GM06990 (cell line): ENCODE measurements at places on chromosomes 12 and 14.

DNA sequence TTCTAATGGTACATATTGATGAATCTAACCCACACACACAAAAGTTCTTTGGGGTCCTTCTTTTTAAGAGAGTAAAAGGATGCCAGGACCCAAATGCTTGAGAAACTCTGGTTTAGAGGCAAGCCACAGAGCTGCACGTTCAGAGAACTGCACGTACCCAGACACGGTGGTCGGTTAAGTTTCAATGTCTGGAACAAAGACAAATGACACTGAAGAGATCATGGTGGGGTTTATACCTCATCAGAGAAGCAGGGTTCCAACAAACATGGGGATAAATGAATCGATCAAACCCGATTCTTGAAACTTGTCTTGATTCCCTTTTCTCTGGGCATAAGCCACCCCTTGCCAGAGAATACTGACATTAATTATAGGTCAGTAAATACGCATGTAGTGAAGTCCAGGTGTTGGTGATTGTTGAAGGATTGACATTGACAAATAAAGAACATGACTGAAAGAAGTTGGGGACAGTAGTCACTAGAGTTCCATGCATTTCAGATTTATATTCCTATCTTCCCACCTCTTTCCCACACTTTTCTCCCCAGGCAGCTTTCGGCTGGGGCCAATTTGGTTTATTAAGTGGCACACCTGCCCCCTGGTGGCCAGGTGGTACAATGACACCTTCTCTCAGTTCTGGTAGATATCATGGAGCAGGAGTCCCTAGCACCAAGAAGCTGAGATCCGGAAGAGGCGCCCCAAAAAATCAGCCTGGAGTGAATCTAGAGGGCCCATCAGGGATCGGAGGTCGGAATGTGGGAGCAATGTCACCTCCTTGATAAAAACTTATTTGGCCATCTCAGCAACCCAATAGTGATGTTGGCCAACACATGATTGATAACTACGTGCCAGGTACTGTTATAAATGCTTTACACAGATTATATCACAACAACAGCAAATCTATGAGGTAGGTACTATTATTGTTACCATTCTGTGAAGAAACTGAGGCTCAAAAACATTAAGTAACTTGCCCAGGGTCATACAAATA is 17.8 kb upstream of the HDAC7 start:
- no peak for DNase-seq

- no peak for DNase-seq
Observed at GRCh38 chr12:17609153-17609552, 480.8 kb downstream of the RERGL start.

GRCh38 chr12:117699118-117699517 is 269.7 kb downstream of the KSR2 start:
- DNase-seq, result no peak

- peak; percentile 24 for DNase-seq
Observed at GRCh38 chr14:32102152-32102787, 25.2 kb downstream of the ARHGAP5 start.

DNA sequence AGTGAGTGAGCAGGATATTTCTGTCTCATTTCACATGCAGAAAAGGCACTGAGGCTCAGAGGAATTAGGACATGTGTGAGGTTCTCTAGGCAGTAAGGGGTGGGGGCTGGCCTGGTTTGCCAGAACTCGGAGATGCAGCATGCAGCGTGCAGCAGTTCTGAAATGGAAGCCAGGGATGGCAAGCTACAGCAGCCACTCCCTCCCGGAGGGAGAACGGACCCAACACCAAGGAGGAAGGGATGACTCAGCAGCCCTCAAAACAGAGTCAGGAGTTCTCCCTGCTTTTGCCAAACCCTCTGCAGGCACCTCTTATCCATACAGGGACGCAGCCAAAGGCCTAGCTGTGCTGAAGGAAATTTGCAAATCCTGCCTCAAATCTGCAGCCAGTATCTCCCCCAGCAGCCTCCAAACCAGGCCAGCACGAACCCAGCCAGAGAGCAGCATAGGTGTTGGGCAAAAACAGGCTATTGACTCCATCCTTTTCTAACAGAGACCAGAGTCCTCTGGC is 10.3 kb upstream of the SERPINA3 start:
- no peak for DNase-seq

DNA sequence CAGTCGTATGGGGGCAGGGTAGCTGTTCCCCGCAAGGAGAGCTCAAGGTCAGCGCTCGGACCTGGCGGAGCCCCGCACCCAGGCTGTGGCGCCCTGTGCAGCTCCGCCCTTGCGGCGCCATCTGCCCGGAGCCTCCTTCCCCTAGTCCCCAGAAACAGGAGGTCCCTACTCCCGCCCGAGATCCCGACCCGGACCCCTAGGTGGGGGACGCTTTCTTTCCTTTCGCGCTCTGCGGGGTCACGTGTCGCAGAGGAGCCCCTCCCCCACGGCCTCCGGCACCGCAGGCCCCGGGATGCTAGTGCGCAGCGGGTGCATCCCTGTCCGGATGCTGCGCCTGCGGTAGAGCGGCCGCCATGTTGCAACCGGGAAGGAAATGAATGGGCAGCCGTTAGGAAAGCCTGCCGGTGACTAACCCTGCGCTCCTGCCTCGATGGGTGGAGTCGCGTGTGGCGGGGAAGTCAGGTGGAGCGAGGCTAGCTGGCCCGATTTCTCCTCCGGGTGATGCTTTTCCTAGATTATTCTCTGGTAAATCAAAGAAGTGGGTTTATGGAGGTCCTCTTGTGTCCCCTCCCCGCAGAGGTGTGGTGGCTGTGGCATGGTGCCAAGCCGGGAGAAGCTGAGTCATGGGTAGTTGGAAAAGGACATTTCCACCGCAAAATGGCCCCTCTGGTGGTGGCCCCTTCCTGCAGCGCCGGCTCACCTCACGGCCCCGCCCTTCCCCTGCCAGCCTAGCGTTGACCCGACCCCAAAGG is 804 bp downstream of the GAPDH start:
- peak; percentile 83 for DNase-seq

DNA sequence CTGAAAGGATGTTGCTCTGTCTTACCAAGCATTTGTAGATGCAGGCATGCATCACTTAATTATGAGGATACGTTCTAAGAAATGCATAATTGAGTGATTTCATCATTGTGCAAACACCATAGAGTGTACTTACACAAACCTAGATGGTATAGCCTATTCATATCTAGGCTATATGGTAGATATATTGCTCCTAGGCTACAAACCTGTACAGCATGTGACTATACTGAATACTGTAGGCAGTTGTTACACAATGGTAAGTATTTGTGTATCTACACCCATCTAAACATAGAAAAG is 75.9 kb downstream of the IFT81 start:
- no peak for DNase-seq

- DNase-seq, result no peak
Observed at GRCh38 chr14:60266021-60266937, 17.3 kb downstream of the PPM1A start.

DNA sequence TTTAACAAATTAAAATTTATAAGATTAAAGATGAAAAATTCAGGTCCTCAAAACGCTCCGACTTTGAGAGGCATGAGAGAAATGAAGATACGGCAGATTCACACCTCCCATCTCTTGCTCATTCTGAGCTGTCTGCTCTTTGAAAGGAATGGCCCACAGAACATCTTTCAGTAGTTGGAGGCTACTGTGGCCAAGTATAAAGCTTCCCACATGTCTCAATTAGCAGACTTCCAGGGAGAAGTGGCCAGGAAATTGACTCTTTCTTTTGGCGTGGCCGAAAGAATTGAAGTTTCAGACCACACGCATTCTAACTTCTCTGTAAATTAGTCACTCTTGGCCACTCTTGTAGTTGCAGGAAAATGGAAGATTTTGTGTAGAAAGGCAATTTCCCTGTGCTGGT is 129.2 kb downstream of the DIP2B start:
- no peak for DNase-seq

DNA sequence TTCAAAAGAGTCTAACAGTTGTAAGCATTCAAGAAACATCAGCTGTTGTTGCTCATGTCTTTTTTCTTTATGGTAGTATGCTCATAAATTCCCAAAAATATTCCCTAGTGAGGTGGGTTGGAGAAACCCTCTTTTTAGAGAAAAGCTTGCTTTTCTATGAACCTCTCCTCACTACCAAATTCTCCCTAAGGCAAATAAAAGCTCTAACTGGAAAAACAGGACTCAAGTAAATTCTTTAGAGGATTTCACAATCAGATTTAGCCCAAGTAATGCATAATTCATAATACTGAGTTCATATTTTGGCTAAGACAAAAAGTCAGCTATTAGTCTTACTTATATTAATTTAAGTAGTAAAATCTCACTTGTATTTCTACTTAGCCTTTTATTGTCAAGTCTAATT is 59.1 kb downstream of the DIO2 start:
- no peak for DNase-seq

DNA sequence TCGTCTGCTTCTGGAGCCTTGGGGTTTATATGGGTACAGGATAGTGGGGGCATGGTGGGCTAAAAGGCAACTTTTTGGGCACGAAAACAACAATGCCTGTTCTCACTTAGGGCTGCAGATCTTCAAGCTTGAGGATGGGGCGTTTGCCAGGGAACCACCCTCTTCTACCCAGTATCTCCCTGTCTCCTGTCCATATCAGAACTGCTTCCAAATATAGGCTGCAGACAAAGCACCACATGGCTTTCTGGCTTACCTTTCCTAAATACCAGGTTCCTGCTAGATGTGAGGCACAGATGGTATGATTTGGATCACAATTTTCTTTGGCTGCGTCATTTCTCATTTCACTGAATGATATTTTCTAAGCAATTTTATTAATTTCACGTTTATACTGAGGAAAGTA is 70.4 kb downstream of the CMAS start:
- DNase-seq, result no peak

- no peak for DNase-seq
Observed at GRCh38 chr12:14874882-14875281, 10.8 kb downstream of the MGP start.

GRCh38 chr12:23423796-23424195 is 525.7 kb downstream of the SOX5 start:
- DNase-seq, result no peak

DNA sequence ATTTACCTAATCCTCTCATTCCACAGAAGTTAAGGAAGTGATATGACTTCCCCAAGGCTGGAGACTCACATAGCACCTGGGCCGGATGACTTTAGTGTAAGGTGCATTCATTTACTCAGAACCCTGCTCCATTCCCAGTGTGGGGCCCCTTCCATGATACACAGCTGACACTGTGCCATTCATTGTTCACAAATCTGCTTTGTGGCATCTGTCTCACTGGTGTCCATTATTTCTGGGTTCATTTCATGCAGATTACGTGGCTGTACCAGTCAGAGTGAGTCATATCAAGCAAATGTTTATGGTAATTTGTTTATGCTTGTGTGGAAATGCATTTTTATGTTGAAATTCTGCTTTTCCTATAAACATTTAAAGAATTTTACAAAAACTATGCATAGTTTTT is 5.2 kb downstream of the ANO4 start:
- no peak for DNase-seq

DNA sequence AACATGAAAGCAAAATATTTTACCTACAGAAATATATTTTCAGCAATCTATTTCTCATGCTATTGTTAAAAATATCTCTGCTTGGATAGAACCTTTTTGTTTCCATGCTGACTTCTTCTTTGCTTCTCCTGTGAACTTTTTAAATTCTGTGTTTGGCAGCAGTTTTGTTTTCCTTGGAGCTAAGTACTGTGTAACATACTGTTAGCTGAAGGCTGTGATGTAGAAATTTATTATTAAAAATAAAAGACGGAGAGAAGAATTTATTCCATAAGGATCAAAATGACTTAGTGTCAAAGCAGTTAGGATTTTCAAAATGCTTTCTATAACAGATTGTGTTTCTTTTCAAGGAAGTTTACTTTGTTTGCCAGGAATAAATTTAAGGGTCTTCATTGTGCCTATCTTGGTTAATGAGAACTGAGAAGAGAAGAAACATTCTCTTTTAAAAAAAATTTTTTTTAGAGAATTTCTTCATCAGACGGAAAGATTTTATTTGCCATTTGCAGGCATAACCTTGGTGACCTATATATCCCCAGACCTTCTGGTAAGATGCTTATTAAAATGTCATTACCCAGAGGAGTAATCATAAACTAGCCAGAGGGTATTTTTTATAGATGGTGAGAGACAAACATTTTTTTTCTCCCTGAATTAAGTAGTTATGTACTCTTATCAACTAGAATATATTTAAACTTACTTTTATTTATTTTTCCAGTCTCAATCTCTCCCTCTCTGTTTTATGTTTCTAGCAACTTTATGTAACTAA is 147.1 kb upstream of the SLCO1C1 start:
- DNase-seq, result no peak

DNA sequence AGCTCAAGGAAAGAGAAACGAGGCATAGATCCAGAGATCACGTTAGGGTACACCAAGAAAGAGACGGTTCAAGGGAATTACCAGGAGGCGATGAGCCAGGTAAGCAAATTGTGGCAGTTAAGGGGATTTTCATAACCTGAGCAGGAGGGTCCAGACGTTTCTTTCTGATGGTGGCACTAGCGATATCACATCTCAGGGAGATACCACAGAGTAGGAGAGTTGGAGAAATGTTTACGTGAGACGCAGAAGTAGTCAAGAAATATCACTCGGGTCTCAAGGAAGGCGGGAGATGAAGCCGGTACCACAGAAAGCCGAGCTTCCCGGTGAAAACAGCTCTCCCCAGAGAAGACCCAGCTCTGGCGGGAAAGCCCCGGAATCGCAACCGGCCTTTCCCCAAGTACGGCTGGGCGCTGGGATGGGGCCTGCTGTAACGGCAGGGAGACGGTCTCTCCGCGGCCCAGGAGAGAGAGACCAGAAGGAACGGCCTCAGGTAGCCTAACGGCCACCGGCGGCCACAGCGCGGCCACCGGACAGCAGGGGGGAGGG is 485 bp downstream of the SENP1 start:
- no peak for DNase-seq

DNA sequence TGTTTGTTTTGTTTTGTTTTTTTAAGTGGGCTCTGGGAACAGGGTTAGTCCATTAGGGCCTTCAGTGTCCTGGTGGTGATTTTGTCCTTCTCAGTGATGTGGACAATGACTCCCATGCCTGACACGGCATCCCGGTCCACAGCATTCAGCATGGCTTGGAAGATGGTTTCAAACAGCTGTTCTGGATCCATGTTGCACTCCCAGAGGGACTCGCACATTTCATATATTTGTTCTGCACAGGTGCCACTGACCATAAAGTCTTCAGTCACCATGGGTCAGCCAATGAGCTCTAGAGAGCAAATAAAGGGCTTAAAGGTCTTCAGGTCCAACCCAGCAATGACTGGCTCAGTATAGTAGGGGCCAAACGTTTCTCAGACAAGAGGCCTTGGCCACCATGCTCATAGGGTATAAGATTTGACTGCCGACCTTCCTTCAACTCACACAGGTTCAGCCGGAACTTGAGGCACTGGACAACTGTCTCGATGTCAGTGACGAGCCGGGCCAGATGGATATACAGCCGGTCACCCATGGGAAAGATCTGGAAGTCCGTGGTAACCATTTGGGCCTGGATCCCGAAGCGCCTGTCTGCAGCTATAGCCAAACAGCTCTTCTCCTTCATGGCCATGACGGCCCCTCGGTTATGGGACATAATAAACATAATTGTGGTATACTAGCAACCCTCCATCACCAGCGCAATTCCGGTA is 18.0 kb downstream of the OR10P1 start:
- no peak for DNase-seq

GRCh38 chr14:35375558-35376025 is 29.0 kb downstream of the NFKBIA start:
- DNase-seq, result no peak

- DNase-seq, result peak; percentile 55
Observed at GRCh38 chr14:76953311-76953945, 75.1 kb downstream of the IRF2BPL start.

- DNase-seq, result no peak
Observed at GRCh38 chr12:6763380-6763779, 2.8 kb upstream of the PTMS start.

- no peak for DNase-seq
Observed at GRCh38 chr14:93935213-93935612, 8.1 kb downstream of the FAM181A start.

- no peak for DNase-seq
Observed at GRCh38 chr14:104917116-104917515, 7.6 kb upstream of the PLD4 start.
